ENCODE measurements at places on chromosomes 16 and 17.

GRCh38 chr16:49854188-49854795 lies 1.6 kb downstream of the ZNF423 start:
- DNase-seq: no peak

DNA sequence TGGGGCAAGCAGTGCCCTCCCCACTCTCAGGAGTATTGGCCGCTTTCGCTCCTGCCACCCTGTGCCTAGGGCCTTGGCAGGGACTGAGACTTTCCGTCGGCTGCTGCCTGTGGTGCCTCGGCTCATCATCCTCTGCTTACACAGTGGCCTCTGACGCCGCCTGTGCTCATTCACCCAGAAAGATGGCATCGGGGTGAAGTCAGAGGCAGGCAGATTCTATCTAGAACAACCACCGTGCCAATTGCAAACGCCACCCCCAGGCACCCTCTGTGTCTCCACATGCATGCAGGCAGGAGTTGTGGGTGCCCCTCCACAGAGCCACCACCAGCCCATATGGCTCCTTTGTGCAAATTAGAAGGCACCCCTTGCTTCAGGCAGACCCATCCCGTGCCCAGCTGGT lies 154.2 kb upstream of the GSE1 start:
- no peak for DNase-seq

GRCh38 chr16:8053437-8053836 lies 536.9 kb downstream of the TMEM114 start:
- no peak for DNase-seq

DNA sequence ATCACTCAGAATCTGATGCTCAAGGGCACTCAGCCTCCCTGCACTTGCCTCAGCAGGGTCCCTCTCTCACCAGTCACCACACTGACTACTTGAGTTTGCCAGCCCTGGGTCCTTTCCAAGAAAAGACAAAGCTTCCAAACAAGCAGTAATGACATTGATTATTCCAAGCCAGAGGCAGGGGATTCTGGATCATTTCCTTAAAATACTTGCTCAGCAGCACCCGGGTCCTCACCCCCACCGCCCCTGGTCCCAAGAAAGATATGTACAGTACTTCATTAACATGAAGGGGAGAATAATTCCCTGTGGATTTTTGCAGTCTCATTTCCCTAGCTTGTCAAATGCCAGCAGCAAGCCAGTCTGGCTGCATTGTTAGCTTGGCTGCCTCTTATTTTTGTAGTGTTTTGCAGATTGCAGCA lies 83.2 kb upstream of the GNAO1 start:
- DNase-seq: no peak

DNA sequence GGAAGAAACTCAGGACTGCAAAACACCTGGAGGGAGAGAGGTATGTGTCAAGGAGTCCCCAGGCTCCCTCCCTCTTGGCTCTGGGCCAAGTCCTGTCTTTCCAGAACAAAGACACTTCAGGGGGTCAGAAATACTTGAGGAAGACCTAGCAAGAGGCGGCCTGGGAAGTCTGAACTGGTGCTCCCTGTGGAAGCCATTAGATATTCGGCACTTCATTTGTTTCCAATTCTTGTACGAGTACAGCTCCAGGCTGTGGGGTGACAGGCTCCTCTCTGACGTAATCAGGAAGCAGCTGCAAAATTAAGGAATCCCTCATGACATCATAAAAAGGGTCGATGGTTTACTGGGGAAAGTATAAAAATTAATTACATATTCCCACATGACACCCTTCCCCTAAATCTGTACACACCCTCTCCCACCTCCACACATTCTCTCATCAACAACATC lies 108.7 kb downstream of the SMG6 start:
- DNase-seq: no peak

DNA sequence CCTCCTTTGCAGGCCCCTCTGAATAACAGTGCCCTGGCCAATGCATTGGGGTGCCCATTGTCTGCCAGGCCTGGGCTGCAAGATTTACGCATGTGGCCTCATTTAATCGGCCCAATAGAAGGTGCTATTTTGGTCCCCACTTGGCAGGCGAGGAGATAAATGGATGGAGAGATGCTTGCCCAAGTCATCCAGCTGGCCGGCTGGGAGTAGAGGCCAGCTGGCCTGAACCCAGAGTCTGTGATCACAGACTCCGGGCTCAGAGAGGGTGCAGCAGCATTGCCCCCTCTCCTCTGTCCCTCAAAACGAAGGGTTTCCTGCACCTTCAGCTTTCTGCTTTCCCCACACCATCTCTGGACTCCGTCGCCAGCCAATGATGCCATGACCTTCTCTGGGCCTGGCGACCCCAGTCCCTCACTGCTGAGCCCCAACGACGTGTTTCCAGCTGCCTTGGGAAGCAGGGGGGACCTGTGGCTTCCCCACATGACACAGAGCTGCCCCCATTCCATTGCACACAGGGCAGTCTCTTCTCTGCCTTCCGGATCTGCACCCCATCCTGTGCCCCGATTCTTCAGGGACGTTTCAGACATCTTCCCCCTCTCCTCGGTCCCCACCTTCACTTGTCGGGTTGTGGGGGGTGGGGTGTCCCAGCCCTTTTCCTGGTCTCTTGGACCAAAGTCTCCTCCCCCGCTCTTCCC lies 3.5 kb upstream of the ADGRG1 start:
- no peak for DNase-seq

Measured in activated T-helper 9 cell treated with anti-CD3 and anti-CD28 coated beads, Interleukin-2, amount 50 U/mL, for 16 hours (primary cell).